ENCODE measurements at places on chromosomes 11 and 22.

DNA sequence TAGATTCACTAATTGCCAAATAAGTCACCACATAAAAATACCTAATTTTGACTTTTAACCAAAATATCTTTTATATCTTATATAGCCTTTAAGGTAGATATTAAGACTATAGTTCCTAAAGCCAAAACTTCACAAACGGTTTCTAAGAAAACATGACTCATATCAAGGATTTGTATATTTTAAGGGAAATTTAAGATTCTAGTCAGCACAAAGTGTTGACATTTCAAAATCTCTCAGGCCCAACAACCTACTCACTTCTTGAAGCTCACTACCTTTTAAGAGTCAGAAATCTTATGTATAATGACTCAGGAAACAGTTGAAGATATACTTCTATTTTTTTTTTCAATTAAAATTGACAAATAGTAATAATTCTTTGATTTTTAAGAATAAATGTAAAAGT, 221.9 kb downstream of the SBF2 start:
- no peak for DNase-seq

- no peak for DNase-seq
Measured at GRCh38 chr11:15774388-15774939, 581.9 kb downstream of the SOX6 start.

DNA sequence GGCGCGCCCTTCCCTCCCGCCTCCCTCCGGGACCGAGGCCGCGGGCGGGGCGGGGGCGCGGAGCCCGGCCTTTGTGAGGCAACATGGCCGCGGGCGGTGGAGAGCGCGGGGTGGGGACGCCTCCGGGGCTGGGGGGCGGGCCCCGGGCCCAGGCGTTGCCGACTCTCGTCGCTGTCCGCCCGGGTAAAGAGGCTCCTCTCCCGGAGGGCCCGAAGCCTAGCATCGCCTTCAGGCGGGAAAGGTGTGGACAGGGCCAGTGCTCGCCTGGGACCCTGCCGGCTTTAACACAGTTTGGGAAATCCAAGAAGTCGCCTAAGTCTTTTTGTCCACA, 369 bp downstream of the DGCR8 start:
- peak; percentile 17 for DNase-seq

- DNase-seq = no peak
Measured at GRCh38 chr11:43393765-43394355, 35.1 kb downstream of the TTC17 start.

DNA sequence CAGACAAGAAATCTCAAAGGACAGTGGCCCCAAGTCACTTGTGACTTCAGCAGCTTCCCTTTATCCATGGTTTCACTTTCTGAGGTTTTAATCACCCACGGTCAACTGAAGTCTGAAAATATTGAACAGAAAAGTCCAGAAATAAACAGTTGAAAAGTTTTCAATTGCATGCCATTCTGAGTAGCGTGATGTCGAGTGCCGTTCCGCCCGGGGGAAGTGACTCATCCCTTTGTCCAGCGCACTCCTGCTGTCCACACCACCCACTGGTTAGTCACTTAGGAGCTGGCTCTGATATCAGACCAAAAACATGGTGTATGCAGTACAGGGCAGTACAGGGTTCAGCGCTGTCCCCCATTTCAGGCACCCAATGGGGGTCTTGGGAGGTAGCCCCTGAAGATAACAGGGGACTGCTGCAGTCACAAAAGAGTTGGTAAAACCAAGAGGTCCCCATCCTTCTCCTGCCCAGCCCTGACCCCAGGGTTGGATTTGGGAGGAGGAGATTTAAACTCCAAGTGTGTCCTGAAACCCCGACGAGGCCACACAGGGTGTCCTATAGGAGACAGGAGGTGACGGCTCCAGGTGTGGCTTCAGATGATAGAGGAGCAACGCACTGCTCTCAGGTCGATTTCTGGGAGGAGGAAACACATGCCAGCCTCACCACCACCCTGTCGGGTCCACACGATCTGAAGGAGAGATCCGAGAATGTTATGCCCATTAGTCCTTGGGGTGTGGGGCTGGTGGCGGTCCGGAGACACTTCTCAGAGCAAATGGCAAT, 390.1 kb downstream of the CTTN start:
- DNase-seq = no peak

- no peak for DNase-seq
Measured at GRCh38 chr11:76159303-76159937, 46.9 kb downstream of the WNT11 start.

GRCh38 chr11:28228196-28228895, 120.2 kb downstream of the METTL15 start:
- no peak for DNase-seq

DNA sequence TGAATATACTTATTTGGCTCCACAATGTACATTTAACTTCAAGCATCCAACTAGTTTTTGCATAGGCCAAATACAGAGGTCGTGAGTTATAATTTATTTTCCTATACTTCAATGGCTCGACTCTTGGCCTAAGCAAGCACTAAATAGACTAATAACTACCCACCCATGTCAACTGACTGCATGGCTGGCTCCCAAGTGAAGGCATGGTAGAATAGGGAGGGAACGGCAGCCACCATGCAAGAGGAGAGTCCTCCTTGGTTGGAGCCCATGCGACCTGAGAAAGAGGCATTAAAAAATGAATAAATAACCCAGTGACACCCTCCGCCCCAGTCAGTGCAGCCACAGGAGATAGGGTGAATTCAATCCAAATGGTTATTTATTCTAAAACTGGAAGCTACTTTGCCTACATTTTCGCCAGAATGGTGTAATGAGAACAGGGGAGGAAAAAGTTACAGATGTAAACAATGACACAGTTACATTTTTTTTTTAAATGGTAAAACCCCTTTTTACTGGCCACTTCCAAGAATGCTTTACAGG, 4.9 kb downstream of the GNG3 start:
- DNase-seq = no peak

DNA sequence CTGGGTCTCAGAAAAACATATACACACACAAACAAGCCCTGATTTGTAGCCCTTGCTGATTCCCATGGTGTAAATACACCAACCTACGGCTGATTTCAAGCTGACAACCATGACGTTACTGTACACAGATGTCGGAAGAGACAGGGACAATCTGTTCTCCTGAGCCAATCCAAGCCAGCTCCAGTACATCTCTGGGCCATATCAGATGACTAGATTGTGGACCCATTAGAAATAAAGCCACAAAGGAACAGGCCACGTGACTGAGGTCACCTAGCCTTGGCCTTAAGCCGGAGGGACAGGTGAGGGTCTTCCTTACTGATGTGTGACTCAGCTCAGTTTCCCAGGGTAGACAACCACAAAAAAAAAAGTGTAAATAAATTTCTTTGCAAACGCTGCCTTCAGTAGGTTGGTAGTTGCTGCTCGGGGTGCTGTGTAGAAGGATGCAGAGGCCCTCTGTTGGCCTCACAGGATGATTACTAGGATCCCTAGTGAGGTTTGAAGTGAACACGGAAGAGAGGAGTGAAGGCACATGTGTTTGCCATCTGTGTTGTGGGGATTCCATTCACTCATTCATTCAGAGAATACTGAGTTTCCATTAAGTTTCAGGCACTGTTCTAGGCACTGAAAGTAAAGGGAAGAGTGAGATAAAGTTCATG, 99.0 kb upstream of the LARGE1 start:
- no peak for DNase-seq

DNA sequence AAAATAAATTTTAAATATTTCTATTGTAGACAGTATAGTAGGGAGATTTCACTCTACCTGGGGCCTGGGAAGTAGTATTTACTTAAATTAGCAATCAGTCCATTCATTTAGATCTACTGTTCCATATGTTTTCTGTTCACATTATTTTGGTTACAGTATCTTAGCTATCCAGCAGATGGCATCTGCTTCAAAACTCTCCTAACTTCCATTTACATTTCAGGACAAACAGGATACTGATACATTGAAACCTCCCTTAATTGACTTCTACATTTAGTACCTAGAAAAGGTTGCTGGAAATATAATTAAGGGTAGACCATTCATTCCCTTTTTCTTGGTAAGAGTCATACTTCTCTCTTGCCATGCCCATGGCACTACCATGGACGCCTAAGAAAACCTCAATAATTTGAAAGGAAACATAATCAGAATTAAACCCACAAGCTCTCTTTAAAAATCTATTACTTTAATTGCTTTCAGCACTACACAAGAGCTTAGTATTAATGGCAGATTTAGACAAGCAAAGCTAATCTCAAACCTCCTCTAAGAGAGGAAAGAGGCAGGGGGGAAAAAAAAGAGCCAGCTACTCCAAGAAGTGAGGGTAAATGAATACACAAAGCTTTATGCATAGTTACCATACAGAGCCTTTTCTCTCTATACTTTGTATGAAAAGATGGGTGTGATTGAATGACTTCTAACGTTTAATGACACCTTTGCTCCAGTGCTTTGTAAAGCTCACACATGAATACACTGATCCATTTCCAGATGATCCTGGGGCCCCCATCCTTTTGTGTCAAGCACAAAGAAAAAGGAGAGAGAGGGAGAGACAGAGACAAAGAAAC, 131.2 kb upstream of the MTMR2 start:
- no peak for DNase-seq

Measured in tibial nerve (tissue), 4 donors.